MM.1S (cell line): ENCODE measurements at places on chromosomes 4 and X.
A peak's percentile ranks its signal among the peaks of the same experiment; 100 is the strongest.

- DNase-seq, result peak; percentile 93
Measured at GRCh38 chr4:124945422-124945821, 232.9 kb upstream of the ANKRD50 start.

DNA sequence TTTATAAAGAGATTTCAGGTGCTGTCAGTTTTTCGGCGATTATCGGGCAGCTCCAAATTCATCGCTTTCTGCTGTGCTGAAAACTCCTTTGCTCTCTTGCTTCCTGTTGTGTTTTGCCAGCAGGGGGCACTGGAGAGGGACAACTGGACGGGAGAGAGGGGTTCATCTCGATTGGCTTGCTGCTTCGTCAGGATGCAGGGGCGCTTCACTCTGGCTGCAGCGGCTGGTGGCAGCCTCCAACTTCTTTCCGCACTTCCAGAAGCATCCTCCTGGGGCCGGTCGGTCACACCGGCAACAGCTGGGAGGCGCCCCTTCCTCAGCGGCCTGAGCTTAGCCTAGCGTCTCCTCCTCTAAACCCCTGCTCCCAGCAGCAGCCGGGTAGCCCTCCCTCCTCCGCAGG lies 29.5 kb downstream of the MSL3 start:
- DNase-seq, result no peak

- DNase-seq, result no peak
Measured at GRCh38 chr4:76762137-76763130, 135.5 kb downstream of the SOWAHB start.

DNA sequence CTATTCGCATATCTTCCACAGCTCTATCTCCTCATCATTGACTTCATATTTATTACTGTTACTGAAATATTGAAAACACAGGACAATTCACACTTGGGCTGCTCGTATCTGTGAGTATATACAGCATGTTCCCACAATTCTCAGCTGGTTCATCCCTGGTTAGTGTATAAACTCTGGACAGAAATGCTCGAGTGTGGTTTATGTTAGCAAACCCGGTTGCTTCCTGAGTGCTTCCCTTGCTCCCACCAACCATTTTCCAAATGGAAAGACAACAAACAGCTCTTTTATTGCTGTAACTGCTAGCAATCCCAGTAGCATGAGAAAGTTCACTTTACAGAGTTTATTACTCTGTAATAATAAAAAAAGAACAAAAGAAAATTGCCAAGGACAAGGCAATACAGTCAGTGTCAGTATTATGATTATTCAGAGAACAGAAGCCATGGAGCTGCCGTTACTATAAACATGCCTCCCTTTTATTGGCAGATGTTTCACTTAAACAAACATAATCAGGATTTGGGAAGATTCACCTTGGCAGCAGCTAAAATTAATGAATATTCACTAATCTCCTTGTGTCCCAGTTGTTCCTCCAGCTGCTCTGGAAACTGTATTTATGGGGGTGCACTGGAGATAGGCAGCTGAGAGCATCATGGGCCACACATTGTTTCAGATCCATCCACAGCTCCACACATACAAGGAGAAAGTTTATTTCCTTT lies 134.1 kb upstream of the GUCY1A1 start:
- DNase-seq, result no peak

- no peak for DNase-seq
Measured at GRCh38 chrX:31931225-31931624, 859.4 kb upstream of the FTHL17 start.

DNA sequence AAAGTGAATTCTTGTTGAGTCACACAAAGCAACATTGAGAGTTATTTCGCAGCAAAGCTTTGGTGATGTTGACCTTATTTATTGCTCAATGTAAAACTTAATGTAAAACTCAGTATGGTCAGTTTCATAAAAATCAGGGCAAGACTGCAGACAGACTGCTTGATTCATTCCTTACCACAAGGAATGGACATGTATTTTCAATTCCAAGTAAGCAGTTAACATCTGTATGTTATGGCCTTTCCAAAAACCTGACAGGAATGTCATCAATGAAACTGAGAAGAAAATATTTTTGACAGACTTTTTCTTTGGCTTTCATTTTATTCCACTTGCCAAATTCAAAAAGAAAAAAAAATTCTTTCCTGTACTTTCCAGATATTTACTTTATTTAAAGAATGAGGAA lies 488.3 kb downstream of the ANKRD50 start:
- DNase-seq, result no peak

- DNase-seq, result no peak
Measured at GRCh38 chr4:40842318-40842717, 92.6 kb downstream of the NSUN7 start.

- DNase-seq, result no peak
Measured at GRCh38 chr4:10765386-10765785, 80.8 kb upstream of the CLNK start.

DNA sequence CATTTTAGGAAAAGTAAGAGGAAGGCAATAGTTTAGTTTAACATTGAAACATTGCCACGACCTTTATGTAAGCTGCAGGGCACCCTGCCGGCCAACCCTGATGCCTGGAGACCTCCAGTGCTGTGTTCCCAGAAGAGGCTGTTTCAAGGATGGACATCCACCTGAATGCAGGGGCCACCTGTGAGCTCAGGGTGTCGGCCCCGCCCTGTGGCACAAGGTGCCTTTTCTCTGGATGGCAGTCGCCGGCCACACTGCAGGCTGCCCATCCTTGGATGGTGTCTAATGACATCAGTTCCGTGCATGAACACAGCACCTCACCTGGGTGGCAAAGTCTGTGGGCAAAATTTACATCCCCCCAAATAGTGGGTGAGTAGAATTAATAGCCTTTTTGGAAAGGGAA lies 180.0 kb downstream of the AFAP1 start:
- no peak for DNase-seq

DNA sequence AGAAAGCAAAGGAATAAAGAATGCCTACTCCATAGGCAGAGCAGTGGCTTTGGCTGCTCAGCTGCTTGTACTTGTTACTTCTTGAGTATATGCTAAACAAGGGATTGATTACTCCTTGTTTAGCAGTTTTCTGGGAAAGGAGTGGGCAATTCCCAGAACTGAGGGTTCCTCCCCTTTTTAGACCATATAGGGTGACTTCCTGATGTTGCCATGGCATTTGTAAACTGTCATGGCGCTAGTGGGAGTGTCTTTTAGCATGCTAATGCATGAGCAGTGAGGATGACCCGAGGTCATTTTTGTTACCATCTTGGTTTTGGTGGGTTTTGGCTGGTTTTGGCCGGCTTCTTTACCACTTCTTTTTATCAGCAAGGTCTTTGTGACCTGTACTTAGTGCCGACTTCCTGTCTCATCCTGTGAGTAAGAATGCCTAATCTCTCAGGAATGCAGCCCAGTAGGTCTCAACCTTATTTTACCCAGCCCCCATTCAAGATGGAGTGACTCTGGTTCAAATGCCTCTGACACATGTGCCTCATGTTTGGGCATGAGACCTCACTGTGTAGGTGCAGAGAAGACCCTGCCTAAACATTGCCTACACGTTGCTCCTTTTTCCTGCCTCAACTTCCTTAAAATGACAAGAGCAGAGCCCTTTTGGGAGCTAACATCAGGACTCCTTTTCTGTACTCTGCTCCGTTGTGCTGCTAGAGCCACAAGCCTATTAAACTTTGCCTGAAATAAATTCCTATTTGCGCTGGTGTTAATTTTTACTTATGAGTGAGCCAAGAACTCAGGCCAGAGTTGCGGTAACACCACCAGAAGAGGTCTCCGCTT lies 21.0 kb upstream of the UBA6 start:
- DNase-seq, result no peak

DNA sequence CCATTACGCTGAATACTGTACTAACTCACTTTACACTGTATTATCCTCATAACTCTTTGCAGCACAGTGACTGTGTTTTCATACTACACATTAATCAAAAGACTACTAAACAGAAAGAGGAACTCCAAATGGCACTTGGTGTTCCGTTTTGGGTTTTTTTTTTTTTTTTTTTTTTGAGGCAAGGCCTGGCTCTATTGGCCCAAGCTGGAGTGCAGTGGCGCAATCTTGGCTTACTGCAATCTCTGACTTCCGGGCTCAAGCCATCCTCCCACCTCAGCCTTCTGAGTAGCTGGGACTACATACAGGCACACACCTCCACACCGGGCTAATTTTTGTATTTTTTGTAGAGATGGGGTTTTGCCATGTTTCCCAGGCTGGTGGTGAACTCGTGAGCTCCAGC lies 10.7 kb downstream of the KLHL8 start:
- DNase-seq, result no peak

DNA sequence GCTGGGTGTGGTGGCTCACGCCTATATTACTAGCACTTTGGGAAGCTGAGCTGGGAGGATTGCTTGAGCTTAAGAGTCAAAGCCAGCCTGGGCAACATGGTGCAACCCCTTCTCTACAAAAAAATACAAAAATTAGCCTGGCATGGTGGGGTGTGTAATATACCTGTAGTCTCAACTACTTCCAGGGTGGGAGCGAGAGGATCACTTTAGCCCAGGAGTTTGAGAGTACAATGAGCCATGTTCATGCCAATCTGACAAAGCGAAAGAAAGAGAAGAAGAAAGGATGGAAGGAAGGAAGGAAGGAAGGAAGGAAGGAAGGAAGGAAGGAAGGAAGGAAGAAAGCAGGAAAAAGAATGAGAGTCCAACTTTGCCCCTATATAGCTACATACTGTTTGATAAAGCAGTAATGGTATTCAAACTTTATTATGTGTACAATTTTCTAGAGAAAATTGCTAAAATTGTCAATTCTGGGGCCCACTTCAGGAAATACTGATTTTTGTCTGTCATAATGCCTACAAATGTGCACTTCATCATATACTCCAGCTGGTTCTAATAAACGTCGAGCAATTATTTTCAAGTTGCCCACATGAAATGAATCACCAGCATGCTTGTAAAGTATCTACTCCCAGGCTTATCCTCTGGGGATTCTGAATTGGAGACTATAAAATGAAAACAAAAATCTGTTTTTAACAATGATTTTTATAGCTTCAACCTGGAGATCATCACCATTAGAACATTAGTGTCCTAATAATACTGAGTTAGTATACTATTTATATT lies 132.3 kb downstream of the NDST4 start:
- DNase-seq, result no peak

DNA sequence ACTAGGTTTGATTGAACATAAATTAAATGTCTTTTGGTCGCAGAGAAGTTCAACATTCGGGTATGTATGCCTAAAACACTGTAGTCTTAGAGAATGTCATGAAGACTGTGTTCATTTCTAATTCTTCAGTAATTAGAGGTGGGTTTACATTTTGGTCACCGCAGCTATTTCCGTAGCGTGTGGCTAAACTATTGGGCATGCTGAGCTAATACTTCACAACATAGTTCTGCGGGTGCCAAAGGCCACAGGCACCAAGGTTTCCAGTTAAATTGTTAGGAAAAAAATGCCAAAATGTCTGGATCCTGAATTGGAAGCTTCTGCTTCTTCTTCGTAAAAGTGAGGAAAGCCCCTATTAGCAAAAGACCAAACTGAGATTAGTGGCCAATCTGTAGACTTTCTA lies 25.1 kb downstream of the SMIM31 start:
- DNase-seq, result no peak

- DNase-seq, result no peak
Measured at GRCh38 chrX:13022926-13023325, 21.5 kb downstream of the FAM9C start.

DNA sequence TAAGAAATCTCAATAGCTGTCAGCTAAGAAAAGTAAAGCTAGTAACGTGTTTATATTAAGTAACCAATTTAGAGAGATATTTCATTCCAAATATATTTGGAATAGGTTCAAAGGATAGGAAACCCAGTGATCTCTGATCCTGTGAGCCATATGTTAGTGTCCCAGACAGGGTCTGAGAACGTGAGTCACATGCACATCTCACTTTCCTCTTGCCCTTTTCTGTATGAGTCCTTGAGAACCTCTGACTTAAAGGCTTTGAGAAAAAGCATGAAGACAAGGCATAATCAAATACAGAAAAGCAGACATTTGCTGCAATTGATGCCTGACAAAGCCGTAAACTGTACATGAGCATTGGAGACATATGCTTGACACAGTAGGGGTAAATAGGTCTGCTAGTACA lies 655.1 kb upstream of the ADGRL3 start:
- DNase-seq, result no peak

GRCh38 chr4:8574796-8575370 lies 5.3 kb upstream of the GPR78 start:
- no peak for DNase-seq

GRCh38 chr4:48967631-48968030 lies 18.4 kb upstream of the CWH43 start:
- no peak for DNase-seq
